Gastroesophageal sphincter (tissue), 4 donors: ENCODE measurements at places on chromosomes 2 and 18. TPM values are rescaled to one million over a fixed set of nuclear protein-coding genes. Genes with fewer than 3 reads are reported as not detected.

EMILIN1 gene
- total RNA-seq: 140 TPM

SIGLEC15 gene
- total RNA-seq: not detected

ABCB11 gene
- total RNA-seq: not detected

SPIRE1 gene
- 37.4 TPM for total RNA-seq

RAX gene
- total RNA-seq: not detected

SERPINB11 gene
- not detected for total RNA-seq

DNA sequence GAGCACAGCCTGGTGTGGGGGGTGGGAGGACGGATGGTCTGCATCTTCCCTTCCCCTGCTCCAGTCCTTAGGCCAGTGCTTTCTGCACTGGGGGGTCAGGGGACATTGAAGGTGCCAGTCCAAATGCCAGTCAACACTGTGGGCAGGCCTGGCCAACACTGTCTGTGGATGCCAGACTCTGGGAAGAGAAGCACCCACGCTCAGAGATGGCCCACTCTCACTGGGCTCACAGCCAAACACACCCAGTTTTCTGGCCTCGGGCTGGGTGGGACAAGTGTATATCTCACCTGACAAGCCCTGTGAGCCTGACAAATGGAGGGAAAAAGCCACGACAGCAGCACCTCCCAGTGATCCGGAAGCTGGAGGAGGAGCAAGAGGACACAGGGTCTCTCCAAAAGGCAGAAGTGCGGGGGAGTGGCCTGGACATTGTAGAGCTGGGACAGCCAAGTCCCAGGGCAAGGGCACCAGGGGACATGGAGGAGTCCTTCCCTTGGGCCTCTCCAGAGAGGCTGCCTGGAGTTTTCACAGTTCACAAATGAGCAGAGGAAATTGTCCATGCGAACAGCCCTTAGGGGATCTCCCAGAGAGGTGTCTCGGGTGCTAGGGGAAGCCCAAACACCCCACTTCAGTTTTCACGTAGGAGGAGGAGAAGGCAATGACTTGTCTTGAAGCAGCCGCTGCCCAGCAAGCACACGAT is 79.3 kb downstream of the SDC1 start:
- H3K27me3 ChIP-seq: no peaks in the 10 kb centered on the region
- H3K4me3 ChIP-seq: no peak overlapping the region
- H3K4me1 ChIP-seq: peaks cover 7% of the 10 kb centered on the region
- no peaks in the 10 kb centered on the region for H3K36me3 ChIP-seq

GRCh38 chr2:85009019-85009618 is 38.2 kb downstream of the KCMF1 start:
- ATAC-seq: no peak
- no peak overlapping the region for H3K27ac ChIP-seq
- peaks cover 10% of the 10 kb centered on the region for H3K36me3 ChIP-seq
- H3K27me3 ChIP-seq: no peaks in the 10 kb centered on the region
- no peaks in the 10 kb centered on the region for H3K4me1 ChIP-seq
- no peak overlapping the region for H3K4me3 ChIP-seq

DNA sequence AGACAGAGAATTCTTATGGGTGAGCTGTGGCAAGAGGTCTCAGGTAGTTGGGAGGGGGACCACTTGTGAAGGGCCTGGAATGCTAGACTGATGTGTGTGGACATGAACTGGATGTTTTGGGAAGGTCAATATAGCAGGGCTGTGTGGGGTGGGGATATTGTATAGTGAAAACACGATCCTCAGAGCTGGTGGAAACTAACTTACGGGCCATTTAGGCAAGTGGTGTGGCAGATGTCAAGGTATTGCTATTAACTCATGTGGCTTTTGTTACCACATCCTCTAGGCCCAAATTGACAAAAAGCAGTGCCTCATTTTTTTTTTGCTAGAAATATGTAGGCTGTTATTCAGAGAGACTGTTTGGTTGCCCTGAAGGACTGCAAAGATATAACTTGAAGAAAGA is 8.0 kb upstream of the GALNT1 start:
- H3K36me3 ChIP-seq: no peaks in the 10 kb centered on the region
- no peaks in the 10 kb centered on the region for H3K27me3 ChIP-seq

- no peaks in the 10 kb centered on the region for H3K4me1 ChIP-seq
- H3K27ac ChIP-seq: no peak overlapping the region
- H3K4me3 ChIP-seq: no peak overlapping the region
- no peaks in the 10 kb centered on the region for H3K36me3 ChIP-seq
- H3K27me3 ChIP-seq: no peaks in the 10 kb centered on the region
These were observed 169.6 kb downstream of the ZEB2 start for GRCh38 chr2:144350151-144350802.

- ATAC-seq: no peak
- no peak overlapping the region for H3K27ac ChIP-seq
- no peak overlapping the region for H3K4me3 ChIP-seq
- no peaks in the 10 kb centered on the region for H3K36me3 ChIP-seq
These were observed 15.9 kb downstream of the SCG2 start for GRCh38 chr2:223586261-223586660.

- no peaks in the 10 kb centered on the region for H3K36me3 ChIP-seq
- H3K4me3 ChIP-seq: no peak overlapping the region
- no peak overlapping the region for H3K27ac ChIP-seq
These were observed 36.8 kb upstream of the CPS1 start for GRCh38 chr2:210519594-210519993.

DNA sequence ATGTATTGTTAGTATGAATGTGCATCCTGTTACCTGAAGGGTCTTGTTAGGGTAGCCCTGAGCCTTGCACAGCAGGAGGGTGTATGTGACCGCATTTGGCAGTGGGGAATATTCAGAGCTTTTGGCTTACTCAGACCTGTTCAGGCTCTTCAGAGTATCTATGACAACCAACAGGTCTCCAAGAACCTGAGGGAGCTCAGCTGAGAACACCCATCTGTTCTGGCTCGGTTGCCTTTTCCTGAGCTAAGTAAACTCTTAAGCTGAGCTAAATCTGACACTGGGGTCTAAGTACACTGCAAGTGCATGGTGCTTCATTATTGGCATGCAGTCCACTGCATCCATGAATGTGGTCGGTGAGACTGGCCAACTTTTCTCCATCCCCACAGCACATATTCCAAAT is 92.4 kb upstream of the CHST9 start:
- ATAC-seq: no peak
- H3K27ac ChIP-seq: no peak overlapping the region
- H3K27me3 ChIP-seq: no peaks in the 10 kb centered on the region
- H3K4me1 ChIP-seq: no peaks in the 10 kb centered on the region
- H3K4me3 ChIP-seq: no peak overlapping the region
- no peaks in the 10 kb centered on the region for H3K36me3 ChIP-seq

DNA sequence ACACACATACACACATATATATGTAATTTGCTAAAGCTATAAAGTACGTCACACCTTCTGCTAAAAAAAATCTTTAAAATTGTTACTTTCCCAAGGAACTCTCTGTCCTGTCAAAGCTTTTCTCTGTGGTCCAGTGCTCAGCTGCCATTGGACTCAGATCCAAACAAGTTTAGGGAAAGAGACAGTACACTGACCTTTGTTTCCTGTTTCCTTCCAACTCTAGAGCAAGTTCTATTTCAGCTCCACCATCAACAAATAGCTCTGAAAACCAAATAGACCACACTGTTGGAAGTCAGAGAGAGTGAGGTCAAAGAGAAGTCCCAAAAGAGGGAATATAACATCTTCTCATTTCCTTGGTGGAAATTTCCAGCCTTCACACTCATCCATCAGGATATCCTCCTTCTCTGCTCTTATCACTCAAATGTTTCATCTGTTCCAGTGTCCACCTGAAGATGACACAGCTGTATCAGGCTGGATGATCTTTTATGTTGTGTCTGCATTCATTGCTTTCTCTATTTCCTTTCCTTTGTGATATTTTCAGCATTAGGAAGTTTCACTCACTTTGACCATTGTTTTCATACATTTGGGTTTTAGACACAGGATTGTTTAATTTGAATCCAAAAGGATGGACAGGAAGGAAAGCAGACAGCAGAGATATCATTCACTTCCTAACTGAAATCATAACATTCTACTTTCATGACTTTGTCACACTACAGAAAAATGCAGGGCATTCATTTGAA is 192.3 kb upstream of the NT5C1B start:
- no peaks in the 10 kb centered on the region for H3K27me3 ChIP-seq
- H3K4me3 ChIP-seq: no peak overlapping the region
- no peaks in the 10 kb centered on the region for H3K36me3 ChIP-seq

DNA sequence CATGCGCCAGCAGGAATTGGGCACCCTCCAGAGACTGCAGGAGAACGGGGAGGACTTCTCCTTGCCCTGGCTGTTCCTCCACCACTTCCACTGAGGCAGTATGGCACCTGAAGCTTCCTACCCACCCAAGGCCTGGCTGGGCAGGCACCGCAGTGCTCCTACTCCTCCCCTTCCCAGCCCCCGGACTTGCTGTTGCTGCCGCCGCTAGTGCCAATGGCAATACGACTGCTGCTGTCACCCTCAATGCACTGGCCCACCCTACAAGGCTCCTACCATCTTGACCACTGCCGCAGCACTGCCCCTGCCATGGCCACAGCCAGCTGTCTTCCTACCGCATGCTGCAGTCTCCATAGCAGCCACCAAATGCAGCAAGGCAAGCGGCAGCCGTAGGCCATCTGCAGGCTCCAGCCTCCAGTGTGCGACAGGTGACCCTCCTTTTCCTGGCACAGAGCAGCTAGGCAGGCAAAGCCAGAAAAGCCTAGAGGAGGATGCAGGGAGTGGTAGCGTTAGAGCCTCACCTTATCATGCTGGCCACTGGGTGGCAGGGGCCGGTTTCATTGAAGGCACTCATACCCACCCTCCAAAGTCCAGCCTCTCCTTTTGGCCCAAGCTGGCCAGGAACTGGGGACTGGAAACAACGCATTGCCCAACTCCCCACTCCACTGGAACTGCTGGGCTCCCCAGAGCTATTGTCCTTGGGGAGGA is 47.4 kb upstream of the ANKRD62 start:
- peaks cover 10% of the 10 kb centered on the region for H3K27me3 ChIP-seq
- no peaks in the 10 kb centered on the region for H3K36me3 ChIP-seq
- H3K4me1 ChIP-seq: no peaks in the 10 kb centered on the region
- H3K4me3 ChIP-seq: no peak overlapping the region

DNA sequence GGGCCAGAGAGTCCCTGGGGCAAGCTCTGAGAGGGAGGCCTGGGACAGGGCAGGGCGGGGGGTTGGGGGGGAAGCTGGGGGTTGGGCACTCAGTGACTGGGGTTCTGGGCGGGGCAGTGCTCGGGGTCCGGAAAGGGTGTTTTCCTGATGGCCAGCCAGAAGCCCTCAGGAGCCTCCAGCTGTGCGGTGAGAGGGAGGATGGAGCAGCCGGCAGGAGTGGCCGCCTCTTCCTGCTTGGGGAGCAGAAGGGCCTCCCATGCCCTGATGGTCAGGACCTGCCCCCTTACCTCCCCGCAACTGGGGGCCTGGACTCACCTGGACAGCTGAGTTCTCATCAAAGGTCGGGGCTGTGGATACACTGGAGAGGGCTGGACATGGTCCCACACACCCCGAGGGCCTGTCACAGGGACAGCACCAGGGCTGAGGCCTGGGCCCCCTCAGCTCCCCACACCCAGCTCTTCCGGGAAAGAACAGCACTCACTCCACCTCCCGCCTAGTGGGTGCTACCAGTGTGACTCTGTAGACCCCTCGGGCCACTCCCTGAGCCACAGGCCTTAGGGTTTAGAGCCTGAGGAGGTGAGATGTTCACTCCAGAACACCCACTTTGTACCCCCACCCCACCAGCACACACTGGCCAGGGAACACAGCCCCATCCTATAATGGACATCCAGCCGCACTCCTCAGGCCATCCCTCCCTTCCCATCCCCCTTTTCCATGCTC is 6.7 kb downstream of the SFTPB start:
- peak overlapping the region; percentile 71 for H3K27ac ChIP-seq
- peaks cover 32% of the 10 kb centered on the region for H3K36me3 ChIP-seq
- H3K4me1 ChIP-seq: peaks cover 27% of the 10 kb centered on the region
- H3K27me3 ChIP-seq: no peaks in the 10 kb centered on the region
- no peak for ATAC-seq

- no peak for ATAC-seq
- H3K4me1 ChIP-seq: peaks cover 23% of the 10 kb centered on the region
- H3K27ac ChIP-seq: no peak overlapping the region
- no peak overlapping the region for H3K4me3 ChIP-seq
- peaks cover 18% of the 10 kb centered on the region for H3K27me3 ChIP-seq
These were observed 67.8 kb downstream of the RTP5 start for GRCh38 chr2:241937297-241937696.

DNA sequence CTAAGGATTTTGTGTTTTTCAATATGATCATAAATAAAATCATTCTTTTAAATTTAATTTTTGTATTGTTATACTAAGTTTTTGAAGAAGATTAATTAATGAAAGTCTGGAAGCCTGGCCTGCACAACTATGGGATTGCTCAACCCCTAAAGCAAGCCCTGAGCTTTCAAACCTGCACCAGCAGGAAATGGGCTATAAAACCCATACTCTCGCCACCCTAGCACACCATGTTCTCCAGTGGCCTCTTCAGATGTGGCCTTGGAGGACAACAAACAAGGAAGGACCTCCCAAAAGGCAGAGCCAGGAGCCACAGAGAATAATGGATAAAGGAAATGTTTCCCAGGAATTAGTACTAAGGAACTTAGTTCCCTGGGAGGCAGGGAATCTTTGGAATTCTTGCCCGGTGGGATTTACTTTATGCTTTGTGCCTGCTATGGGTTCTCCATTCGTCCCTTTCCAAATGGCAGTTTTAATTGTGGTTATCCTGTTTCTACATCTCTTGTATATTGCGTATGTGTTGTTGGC is 212.5 kb downstream of the ZFP36L2 start:
- no peaks in the 10 kb centered on the region for H3K4me1 ChIP-seq
- no peak overlapping the region for H3K27ac ChIP-seq
- H3K36me3 ChIP-seq: no peaks in the 10 kb centered on the region

- H3K4me1 ChIP-seq: no peaks in the 10 kb centered on the region
- H3K36me3 ChIP-seq: no peaks in the 10 kb centered on the region
- H3K27me3 ChIP-seq: no peaks in the 10 kb centered on the region
- no peak for ATAC-seq
- no peak overlapping the region for H3K4me3 ChIP-seq
These were observed 37.8 kb downstream of the SLC14A2 start for GRCh38 chr18:45653090-45653489.
